Fibroblast of mammary gland (primary cell): ENCODE measurements at places on chromosomes 4 and X.

DNA sequence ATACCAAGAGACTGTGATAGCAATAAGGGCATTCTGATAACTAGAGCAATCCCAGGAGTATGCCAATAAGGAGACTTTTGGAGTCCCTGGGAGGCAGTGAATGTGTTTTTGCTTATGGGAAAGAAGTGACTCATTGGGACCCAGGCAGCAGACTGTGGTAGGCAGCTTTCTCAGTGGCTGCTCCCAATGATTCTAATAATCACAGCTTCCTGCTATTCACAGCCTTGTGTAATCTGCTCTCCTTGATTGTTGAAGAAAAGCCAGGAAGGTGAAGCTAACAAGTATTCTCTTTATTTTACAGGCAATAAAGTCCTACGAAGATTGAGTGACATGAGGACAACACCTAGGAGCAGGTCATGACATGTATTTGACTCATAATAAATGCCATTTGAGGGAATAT lies 70.3 kb upstream of the DDX60 start:
- DNase-seq, result peak; percentile 68

DNA sequence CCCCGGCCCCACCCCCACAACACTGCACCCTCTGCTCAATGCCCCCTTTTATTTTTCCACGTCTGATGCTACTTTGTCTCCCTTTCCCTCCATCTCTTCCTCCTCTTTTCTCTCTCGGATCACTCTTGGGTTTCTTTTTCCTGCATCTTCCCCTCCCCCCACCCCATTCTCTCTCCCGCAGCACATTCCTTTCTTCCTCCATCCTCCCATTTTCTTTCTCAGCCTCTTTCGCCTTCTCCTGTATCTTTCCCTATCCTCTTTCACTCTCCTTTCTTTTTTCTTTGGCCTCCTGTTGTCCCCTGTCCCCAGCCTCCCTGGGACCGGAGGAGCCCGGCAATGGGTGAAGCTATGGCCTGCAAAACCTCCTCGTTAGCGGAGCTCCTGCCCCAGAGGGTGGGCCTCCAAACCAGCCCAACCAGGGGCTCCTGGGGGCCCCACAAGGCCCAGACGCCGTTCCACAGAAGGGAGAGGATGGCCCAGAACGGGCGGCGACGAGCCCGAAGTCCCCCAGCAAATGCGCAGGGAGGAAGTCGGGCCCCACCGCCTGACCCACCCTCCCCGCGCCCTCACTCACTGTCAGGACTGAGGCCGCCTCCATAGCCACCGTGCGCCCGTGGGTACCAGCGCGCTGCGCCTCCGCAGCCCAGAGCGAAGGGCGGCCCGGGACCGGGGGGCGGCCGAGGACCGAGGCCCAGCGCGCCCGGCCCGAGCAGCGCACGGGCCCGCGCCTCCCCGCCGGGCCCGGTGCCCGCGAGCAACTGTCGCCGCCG lies 807 bp downstream of the HMX1 start:
- no peak for DNase-seq

DNA sequence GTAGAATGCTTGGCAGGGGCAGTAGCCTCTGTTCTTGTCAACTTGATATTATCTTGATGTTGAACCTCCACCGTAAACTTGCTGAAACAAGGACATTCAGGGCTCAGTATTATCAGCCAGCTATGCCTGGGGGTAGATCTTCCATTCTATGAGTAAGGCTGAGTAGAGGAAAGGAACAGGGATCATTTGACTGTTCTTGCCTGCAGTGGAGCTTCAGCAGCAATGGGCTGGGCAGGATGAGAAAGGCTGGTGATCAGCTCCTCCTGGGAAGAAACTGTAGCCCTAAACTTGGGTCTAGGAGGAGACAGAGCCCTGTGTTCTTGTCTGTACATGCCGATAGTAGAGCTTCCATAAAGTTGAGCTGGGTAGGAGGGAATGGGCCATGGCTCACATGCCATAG lies 127.2 kb downstream of the CCSER1 start:
- no peak for DNase-seq

- peak; percentile 73 for DNase-seq
These were observed 673.6 kb upstream of the TENM3 start for GRCh38 chr4:181569553-181569952.

DNA sequence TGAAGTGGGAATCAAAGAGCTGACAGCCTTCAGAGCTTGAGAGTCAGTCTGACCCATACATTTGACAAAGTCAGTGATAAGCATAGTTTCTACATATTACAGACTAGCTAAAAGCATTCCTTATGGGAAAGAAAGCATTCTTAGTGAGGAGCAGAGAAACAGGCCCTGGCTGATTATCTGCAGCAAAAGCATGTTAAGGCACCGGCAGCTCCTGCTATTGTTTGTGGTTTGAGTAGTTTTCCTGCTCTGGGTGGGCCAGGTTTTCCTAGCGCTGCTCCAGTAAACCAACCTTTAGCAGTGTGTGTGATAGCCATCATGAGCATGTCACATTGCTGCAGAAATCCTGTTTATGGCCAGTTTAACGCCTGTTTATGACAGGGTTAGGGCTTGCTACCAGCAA lies 51.6 kb upstream of the WDR1 start:
- no peak for DNase-seq

DNA sequence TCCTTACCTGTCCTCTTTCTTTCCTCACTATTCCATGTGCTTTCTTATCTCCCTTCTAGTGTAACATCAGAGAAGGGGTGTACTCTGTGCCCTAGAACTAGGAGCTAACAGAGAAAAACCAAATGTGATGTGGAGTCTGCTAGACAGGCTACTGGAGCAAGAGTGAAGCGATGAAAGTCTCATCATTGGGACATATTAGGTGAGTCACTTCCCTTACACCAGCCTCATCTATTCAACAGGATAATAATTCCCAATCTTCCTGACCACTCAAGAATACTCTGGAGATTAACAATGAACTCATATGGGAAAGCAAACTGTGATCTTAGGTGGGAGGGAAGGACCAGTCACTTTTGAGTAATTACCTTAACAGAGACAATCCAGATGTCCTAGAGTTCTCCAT lies 58.1 kb downstream of the RAB40A start:
- peak; percentile 85 for DNase-seq

GRCh38 chr4:82785611-82786400 lies 12.8 kb downstream of the SCD5 start:
- DNase-seq, result peak; percentile 95

- no peak for DNase-seq
These were observed 423.5 kb upstream of the NDST3 start for GRCh38 chr4:117610706-117611308.

- no peak for DNase-seq
These were observed 127.2 kb upstream of the MAP3K15 start for GRCh38 chrX:19642241-19643109.

GRCh38 chr4:123649250-123649644 lies 252.7 kb downstream of the SPRY1 start:
- no peak for DNase-seq

- DNase-seq, result no peak
These were observed 677.7 kb upstream of the HTR2C start for GRCh38 chrX:113906168-113906567.

DNA sequence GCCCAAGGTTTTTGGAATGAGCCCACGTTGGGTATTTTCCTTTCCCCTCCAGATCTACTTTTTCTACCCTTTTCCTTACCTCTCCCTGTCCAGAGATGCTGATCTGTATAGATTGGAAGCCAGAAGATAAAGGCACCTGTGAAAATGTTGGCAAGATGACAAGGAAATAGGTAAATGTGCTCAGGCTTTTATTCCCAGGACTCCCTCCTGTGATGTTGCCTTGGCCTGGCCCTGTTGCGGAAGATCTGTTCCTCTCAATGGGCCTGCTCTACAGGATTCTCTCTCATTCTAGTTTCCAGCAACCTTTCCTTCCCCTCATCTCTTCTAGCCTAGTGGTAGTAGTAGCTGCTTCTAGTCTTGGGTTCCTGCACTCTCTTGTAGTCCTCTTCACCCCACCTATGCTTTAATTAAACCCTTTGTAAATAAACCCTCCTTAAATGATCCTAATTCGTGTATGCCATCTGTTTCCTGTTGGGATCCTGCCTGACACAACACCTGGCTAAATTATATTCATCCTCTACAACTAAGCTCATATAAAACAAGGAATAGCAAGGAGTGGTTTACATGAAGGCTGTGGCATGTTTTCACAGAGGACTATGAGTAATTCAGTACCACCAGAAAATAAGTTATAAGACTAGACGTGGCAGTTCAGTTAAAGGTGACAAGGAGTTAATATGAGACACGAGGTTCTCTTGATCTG lies 95.7 kb upstream of the MAOA start:
- DNase-seq, result no peak

GRCh38 chr4:42420140-42420539 lies 22.9 kb downstream of the SHISA3 start:
- no peak for DNase-seq

DNA sequence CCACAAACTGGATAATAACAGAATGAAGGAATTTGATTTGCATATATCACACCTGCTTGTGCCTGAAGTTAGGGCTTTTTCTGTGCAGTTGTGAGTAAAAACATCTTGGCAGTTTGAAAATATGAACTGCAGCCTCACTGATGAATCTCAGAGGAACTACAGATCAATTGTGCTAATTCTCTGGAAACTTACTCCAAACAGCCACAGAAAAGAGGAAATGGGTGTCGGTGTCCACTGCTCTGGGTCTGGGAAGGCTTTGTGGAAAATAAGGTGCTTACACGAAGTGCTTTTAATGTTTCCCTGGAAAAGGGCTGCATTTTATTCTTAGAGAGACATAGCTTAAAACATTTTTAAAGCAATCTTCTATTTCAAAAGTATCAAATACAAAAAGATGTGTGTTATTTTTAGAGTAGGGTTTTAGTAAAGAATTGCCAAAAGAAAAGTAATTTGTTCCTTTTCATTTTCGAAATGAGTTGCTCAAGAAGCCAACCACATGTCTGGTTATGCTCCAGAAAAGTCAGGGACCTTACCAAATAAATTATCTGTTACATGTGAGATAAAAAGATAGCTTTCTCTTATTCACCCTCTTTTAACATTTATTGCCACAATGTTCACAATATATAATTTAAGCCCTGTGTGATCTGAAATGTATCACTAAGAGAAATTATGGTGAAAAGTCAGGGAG lies 240.1 kb downstream of the FRAS1 start:
- peak; percentile 68 for DNase-seq

- no peak for DNase-seq
These were observed at the start of gene ALAS2 for GRCh38 chrX:55030271-55031205. TSS of gene ALAS2 (minus strand) at chrX:55030977. CDS start at chrX:55026000, 4,977 bp downstream.

DNA sequence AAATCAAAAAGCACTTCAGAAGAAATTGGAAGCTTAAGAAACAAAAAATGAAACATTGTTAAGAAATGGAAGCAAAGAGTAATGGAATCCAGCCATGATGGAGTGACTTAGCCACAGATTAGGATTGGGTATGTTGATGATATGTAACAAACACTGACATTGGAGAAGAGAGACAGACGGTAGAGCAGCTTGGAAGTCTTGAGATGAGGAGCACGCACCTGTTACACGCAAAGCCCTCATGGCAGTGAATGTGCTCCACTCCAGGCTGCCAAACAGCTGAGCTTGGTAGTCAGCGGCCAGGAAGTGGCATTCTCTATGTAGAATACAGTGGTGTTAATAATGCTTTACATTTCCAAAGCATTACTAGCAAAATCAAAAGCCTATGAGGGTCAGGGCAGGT lies 56.9 kb upstream of the GPRIN3 start:
- DNase-seq, result no peak

DNA sequence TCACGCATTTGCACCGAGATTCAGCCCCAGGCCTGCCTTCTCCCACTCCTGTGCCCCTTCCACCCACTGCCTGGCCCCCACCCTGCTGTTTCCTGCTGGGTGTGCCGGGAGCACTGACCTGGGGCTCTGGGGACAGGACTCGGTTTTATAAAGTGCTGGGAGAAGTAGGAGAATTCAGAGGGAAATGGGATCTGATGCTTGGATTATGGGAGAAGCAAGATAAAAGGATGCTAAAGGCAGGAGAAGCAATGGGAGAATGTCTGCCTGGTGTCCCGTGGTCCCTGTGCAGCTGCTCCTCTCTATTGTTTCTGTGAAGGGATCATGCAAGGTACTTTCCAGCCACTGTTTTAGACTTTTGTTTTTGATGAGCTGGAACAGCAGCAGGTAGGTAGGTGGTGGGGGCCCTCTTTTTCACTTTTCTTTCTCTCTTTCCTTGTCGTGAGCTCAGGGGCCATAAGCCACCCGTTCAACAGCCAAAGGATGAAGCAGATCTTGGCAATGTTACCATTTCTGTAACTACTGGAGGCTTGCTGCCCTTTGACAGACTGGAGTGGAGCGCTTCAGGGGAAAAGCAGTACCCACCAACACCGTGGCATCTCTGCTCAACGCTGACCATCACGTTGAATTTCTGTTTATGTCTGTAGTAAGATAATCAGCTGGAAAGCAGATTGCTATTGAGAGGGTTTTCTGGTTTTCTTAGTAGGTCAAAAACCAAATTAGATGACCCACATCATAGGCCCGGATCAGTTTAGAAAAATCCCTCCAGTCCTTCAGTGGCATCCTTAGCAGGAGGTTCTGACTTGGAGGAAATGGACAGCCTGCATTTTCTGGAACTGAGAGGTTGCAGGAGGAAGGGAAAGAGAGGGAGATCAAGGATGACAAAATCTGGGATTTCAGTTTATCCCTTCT lies 63.8 kb upstream of the ENPP6 start:
- DNase-seq, result no peak

- DNase-seq, result peak; percentile 2
These were observed 212.7 kb downstream of the CENPC start for GRCh38 chr4:67332627-67333026.

DNA sequence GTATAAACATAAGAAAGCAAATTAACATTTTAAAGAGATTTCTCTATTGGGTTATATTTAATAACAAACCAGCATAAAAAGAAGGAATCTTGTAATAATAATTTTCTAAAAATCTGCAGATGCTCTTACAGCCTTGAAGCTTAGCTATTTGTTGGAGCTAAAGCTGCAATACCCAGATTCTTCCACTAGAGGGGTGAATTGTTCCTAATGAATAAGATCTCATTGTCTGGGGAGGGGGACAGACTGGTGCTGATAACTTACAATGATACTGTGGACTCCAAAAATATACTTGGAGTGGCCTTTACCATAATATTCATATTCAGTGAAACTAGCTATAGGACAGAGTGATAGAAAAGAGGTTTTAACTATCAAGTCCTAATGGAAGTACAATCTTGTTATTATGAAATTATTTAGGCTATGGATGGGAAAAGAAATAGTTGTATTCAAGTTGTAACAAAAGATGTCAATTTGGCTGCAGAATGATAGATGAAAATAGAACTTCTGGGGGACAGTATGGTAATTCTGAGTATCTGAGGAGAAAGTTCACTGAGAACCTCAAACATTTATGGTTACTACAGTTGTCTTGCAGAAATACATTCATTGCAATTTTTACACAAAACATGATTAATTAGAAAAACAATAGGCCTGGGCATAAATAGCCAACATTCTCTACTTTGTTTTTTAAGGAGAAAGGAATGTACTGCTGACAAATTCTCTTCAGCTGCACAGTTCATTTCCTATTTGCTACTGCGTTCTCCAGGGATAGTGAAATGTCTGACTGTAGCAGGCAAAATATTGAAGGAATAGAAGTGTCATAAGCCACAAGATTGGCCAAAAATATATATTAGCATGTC lies 443.3 kb downstream of the GBA3 start:
- DNase-seq, result peak; percentile 42

GRCh38 chrX:70554523-70554922 lies 109.9 kb downstream of the DLG3 start:
- DNase-seq, result peak; percentile 36
